ENCODE measurements at places on chromosomes 4 and X.

DNA sequence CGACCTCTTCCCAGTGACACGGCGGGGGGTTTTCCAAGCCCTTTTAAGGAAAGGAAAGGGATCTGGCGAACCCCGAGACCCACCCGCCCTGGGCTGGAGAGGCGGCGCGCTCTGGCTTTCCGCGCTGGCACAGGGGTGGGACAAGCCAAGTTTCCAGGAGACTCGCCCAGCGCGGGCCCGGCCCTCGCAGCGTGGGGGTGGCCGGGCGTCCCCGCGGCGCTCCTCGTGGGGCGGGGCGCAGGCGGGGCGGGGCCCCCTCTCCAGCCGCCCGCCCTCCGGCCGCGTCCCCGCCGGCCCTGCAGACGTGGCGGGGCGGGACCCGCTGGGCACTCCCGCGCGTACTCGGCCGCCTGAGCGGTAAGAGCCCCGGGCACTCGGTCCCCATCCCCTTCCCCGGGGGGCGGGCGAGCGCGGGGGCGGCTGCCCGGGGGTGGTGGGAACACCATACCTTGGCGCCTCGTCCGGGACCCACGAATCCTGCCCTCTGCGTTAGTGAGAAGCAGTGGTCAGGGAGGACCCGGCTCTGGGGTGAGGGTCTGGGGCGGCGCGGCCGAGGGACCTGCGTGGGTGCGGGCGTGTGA is at the start of gene FAM114A1:
Gene FAM114A1 (plus strand): TSS at position 329 of the 581 bp plus-strand sequence. CDS start 10,273 bp downstream, outside the sequence.
- DNase-seq: peak; percentile 57

DNA sequence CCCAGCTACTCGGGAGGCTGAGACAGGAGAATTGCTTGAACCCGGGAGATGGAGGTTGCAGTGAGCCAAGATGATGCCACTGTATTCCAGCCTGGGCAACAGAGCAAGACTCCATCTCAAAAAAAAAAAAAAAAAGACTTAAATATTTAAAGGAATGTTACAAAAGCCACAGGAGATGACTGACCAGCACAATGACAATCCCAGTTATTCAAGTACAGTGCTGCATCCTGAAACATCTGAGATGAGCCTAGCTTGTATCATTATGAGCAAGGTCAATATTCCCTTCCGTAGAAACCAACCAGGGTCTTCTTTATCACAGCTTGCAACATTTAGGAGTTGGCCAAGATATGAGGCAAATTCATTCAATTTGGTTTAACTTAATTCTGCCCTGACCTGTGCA is 38.6 kb downstream of the LNX1 start:
- no peak for DNase-seq

DNA sequence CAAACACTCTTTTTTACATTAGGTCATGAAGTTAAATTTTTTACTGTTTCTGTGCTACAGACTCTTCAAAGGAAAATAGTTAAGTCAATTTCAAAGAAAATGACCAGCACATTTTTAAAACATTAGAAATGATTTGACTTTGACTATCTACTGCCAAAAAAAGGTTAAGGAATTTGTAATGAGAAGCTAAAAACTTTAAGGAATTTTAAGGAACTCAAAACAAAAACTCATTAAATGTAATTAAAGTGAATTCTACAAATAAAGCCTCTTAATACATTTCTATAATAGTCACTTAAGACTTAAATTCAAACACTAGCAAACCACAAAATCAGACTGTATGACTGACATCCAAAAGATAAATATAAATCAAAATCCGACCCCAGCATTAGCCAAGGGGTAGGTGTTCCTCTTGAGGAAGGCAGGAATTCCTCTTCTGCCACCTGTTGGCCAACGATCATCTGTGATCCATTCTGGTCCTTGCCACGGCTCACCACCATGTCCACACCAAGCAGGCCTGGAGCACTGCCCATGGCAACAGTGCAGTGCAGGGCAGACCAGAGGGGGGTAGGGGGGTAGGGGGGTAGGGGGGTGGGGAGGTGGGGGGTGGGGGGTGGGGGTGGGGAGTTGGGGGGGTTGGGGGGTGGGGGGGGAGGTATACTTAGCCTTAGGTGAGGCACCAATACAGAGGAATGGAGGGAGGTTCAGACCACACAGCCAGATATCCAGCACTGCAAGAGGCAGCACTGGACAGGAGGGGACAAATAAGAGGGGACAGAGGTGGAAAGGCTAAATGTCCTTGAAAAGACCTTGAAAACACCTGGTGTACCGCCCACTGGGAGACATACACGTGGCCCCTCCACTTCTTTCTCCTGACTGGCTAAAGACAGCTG is 287.4 kb downstream of the CHIC1 start:
- DNase-seq: no peak

DNA sequence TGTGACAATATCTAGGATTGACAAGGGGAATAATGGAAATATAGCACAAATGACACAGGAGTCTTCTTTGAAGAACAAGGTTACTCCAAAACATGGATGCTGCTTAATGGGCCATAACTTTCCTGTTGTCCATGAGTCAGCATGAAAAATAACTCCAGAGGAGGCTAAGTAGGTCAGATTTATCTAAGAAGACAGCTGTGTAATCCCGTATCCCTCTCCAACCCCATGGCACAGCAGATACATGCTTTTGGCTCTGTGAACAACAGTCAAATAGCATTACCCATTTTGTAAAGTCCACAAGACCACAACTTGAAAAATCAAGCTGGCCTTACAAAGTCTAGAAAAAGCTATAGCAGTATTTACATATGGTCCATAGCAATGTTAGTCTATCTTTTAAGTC is 2.1 kb upstream of the TMEM131L start:
- no peak for DNase-seq

DNA sequence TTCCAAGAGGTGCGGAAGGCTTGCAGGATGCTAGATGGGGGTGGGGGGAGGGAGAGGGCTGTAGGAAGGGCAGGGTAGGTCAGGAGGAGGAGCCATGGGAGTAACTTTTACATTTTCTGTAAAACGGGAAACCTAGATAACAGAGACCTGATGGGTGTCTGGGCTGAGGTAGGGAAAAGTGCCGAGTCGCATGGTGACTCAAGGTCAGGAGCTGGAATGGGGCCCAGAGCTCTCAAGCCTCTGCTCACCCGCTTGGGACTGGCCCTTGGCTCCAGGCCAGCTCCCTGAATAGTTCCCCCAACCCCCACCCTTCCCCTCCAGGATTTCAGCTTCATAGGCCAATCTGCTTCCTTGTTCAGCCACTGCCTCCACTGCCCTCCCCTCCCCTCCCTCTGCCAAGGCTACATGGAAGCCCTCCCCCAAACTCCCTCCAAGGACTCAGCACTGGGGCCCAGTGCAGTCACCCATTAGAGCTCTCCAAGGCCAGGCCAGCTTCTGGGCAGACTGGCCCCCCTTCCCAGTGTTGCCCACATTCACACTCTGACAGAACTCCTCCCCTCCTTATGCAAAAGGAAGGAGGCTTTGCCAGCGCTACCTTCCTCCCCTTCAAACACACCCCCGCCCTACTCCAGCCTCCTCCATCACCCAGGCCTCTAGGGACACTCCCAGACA is 43.6 kb downstream of the TSC22D3 start:
- no peak for DNase-seq

GRCh38 chrX:14934423-14934822 is 61.2 kb downstream of the MOSPD2 start:
- DNase-seq: no peak

DNA sequence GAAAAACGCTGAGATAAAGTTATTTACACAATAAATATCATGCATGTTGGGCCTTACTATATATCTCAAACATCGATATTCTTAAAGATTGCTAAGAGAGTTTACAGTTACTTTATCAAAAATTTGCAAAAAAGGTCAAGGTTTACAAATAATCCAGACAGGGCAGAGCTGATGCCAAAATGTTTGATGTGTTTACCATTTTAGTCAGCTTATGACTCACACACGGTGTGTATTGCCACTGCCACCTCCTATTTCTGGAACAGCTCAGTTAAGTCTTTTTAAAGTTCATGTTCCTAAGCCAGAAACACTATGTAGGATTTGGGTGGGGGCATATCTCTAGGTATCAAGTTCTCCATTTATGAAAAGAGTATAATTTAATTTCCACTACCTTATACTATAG is 580.6 kb downstream of the INPP4B start:
- no peak for DNase-seq

- DNase-seq: no peak
These were observed 1667.9 kb upstream of the PCDH7 start for GRCh38 chr4:29052266-29052665.

GRCh38 chrX:65610040-65610439 is 57.4 kb upstream of the MSN start:
- no peak for DNase-seq

DNA sequence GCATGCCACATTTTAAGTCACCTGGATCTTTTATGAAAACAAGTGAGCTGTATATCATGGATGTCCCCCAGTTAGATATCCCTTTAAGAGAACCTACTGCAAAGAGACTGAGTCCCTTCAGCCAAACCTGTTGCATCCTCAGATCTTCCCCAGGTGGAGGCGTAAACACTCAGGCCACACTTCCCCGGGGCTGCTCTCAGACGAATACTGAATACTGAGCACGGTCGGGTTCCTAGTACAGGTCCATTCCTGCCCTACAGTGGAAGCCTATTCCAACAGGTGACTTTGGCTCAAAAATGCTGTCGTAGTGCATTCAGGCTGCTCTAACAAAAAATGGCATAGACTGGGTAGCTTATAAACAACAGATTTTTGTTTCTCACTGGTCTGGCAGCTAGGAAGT is 320.2 kb upstream of the CLNK start:
- DNase-seq: no peak

GRCh38 chr4:38310446-38311043 is 350.3 kb downstream of the PTTG2 start:
- DNase-seq: no peak

GRCh38 chr4:67725981-67726380 is 25.0 kb upstream of the UBA6 start:
- DNase-seq: no peak

Data from smooth muscle cell of the brain vasculature (primary cell).